ENCODE measurements at places on chromosomes 13 and 19. TPM values are rescaled to one million over a fixed set of nuclear protein-coding genes. Genes with fewer than 3 reads are reported as not detected.

The IRGC gene
- not detected for total RNA-seq

The FOSB gene
- total RNA-seq, result 22.8 TPM

The KATNAL1 gene
- 16.3 TPM for total RNA-seq

The CERS1 gene
- not detected for total RNA-seq

The NLRP4 gene
- total RNA-seq, result not detected

The CACNG8 gene
- total RNA-seq, result 0.24 TPM

The AP1M2 gene
- total RNA-seq, result not detected

The TMPRSS9 gene
- total RNA-seq, result not detected

The FXYD7 gene
- 1.8 TPM for total RNA-seq

The S1PR2 gene
- total RNA-seq, result 4.1 TPM

The PNKP gene
- 174 TPM for total RNA-seq

The PPAN gene
- 110 TPM for total RNA-seq

The EBI3 gene
- total RNA-seq, result not detected
